ENCODE measurements at places on chromosomes 1 and 21.

- DNase-seq = no peak
Observed at GRCh38 chr1:92459871-92460320, 26.8 kb downstream of the GFI1 start.

DNA sequence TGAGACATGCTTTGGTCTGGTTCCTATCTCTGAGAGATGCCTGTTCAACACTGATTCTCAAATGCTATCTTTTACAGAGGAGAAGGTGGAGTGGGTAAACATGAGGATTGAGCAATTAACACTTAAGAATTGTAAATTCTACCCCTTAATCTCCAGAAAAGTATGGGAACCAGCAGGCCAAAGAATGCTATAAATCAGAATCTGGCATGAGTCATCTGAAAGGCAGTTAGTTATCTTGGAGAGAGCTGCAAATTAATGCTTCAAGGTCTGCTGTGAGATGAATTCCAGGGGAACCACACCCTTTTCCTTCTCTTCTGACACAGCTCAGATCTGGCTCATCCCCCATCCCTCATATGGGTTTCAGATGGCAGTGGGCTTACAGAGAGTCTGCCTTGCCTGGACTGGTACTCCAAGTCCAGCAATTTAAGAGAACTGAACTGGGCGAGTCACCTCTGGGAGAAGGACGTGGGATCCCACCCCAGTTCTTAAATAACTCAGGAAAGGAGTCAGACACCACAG, 5.2 kb downstream of the S100A10 start:
- no peak for DNase-seq

GRCh38 chr1:235124111-235124510, 4.5 kb downstream of the TOMM20 start:
- no peak for DNase-seq

GRCh38 chr1:116794371-116794770, 40.1 kb downstream of the CD2 start:
- no peak for DNase-seq

DNA sequence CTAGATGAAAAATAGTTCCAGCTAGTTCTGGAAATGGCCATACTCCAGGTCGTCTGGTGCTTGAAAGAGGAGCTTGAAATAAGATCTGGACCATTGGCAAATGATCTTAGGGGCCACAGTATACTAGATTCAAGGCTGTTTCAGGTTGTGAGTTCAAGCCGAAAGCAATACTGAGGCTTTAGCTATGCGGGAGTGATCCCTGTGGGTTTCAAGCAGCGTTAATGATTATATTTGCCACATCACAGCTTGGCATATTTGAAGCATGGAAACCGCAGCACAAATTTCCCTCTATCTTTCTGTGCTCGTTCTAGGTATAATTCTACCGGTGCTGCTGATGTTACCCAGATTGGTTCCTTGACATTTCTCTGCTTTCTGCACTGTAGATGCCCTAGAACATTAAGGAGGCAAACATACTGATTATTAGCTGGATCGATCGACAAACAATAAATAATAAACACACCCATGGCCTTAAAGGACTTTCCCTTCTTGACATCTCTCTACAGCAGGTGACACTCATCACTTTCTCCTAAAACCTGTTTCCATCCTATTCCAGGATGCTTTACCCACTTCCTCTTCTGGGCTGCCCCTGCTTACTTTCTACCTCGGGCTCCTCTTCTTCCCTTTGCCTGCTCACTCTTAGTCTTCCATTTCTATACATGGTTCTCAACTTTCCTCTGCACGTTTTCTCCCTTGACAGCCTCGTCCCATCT, 40.6 kb upstream of the LYST start:
- no peak for DNase-seq

DNA sequence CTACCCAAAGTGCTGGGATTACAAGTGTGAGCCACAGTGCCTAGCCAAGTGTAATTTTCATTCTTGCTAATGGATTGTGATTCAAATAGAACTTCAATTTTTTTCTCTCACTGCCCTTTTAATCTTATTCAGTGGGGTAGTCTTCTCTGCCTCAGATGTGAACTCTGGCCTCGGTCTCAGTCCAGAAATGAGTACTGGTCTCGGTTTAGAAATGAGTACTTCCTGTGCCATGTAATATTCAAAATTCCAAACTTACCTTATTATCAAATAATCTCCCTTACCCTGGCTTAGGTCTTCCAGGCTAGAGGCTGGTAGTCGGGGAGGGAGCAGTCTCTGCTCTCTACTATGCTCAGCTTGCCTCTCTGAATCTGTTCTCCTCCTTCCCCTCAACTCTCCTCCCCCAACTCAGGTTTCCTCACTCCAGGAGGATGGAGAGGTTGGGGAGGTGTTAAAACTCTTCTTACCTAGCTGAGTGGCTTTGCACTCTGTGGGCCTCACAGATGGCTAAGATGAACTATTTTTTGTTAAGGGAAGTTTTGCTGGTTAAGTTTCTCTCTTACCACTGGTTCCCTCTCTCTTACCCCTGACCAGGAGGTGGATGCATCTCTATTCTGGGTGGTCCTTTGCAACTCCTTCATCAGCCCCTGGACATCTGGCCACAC, 4.8 kb upstream of the SLAMF9 start:
- no peak for DNase-seq

DNA sequence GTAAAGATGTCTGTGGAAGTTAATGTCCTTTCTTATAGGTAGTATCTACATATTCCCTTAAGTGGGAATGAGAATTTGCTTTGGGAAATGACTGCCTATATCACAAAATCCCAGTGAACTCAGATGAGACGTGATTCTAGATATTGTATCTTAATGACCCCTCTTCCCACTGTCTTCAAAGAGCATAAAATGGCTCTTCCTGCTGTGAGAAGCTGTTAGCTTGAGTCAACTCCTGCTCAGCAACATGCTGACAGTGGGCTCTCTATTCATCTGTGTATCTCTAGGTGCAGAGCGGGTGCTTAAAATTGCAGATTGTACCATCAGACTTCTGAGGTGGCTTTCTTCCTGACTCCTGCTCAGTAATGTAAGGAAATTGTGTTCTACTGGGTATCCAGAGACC, 100.6 kb downstream of the SPAG17 start:
- DNase-seq = no peak

GRCh38 chr1:110816945-110817344, 56.0 kb upstream of the CD53 start:
- no peak for DNase-seq

DNA sequence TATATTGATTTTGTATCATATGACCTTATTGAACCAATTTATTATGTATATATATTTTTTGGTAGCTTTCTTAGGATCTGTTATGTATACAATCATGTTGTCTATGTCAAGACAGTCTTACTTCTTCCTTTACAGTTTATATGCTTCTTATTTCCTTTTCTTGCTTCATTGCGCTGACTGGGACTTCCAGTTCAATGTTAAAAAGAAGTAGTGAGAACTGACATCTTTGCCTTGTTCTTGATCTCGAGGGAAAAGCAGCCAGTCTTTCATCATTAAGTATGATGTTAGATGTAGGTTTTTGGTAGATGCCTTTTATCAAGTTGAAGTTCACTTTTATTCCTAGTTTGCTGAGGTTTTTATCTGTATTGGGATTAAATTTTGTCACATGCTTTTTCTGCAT, 17.5 kb downstream of the MAN1C1 start:
- no peak for DNase-seq

DNA sequence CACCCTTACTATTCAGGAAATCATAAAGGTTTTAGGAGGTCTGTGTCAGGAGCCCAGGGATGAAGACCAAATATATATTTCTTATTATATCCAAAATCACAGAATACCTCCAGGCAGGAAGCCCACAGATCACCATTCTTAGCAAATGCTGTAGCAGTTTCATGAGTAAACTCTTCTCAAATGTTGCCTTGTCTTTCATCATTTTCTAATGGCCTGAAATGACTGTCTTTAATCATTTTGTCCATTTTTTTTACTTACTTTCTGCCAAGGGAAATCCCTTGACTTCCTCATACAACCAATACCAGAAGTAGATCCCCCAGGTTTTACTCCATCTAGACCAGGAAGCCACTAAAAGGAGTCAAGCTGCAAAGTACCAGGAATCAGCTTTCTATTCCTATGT, 32.4 kb downstream of the PSMG1 start:
- no peak for DNase-seq

DNA sequence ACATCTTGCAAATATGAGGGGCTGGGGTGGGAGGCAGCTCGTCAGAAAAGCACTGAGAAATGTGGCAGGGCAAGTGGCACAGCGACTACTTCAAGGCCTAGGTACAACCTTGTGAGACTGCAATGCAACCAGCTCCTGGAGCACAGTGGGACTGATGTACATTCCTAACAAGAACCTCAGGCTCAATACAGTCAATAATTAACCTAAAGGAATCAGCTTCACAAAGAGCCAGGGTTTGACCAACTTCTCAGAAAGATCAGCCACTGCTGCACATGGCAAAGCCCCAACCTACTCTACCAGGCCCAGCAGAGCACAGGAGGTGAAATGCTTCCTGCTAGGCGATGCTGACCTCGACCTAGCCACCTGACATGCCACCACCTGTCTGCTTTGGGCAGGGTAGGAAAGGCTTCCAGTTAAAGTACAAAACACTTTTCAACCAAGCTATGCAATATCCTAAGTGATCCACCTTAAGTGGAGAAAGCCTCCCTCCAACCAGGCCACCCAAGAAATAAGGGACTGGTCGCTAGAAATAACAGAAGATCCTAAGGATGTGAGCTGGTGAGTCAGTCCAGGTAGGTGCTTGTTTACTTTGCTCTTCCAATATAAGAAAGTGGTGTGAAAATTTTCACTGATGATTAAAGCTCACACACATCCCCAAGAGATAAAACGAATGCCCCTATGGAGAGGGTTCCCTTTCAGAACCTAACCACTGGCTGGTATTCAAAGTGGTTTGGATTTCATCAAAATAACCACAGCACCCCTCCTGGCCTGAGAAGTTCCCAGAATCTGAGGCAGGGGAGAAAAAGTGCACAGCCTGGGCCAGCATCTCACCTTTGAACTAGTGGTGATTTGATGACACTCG, 2.1 kb downstream of the RIPK4 start:
- DNase-seq = no peak

GRCh38 chr21:14677013-14677412, 130.9 kb upstream of the SAMSN1 start:
- no peak for DNase-seq

- no peak for DNase-seq
Observed at GRCh38 chr1:190179817-190180216, 297.8 kb downstream of the BRINP3 start.

GRCh38 chr1:175000697-175001187, 995 bp downstream of the CACYBP start:
- no peak for DNase-seq

DNA sequence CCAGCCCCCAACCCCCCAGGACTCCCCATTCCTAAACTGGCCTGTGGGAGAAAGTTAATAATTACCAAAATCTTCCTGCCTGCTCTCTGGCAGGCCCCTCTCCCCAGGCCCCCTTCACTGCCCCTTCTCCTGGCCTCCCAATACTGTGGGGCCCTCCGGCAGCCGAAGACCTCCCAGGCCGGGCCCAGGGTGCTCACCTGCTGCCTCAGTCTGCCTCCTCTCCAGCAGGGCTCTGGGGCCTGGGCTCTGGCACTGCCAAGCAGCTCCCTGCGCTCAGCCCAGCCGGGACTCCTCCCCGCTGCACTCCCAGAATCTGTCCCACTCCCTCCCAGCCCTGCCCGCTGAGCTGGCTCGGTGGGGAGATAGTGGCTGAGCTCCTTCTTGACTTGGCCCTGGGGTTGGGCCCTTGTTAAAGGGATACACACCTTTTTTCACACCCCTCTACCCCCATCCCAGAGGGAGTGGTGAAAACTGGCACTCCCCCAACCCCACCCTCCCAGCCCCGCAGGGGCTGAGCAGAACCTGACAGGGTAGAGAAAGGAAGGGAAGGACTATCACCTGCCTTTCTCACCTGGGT, at the start of gene S100A16:
Gene S100A16 (minus strand): TSS at position 383 of the 577 bp plus-strand sequence. CDS start 4,986 bp downstream, outside the sequence.
- no peak for DNase-seq

DNA sequence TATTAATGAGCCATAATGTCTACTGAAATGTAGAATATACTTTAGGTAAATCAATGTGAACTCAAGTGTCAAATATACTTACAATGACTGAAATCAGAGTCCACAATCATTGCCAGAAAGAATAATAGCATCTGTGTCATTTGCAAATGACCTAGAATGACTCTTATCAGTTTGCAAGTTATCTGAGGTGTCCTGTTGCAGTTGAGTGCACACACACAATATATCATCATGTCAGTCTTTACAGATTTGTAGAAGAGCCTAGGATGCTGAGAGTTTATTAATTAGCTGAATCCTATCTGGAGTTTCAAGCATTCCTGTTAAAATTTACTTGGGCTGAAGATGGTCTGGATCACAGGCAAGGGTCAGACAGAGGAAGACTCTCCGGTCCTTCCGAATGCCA, 324.0 kb upstream of the GREM2 start:
- no peak for DNase-seq

DNA sequence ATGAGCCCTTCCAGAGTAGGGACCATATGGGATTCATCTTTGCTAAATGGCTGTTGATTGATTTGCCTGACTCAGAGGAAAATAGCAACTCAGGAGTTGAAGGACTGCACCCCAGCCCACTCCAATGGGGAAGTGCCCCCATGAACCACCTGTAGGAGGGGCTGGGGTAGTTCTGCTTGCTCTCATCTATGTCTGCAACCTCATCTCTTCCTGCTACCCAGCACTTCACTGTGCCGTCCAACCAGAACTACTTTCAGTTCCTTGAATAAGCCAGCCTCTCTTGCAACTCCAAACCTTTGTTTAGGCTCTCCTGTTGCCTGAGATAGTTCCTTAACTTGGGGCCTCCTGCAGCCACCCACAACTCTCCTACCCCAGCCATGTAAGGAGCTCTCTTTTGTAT, 26.6 kb downstream of the BEND5 start:
- DNase-seq = no peak

- DNase-seq = no peak
Observed at GRCh38 chr1:206921772-206922265, at the start of gene FCMR. Gene FCMR (minus strand): TSS chr1:206921941. CDS start chr1:206921854, 87 bp downstream.

- no peak for DNase-seq
Observed at GRCh38 chr1:185368313-185368855, 51.3 kb upstream of the IVNS1ABP start.

- no peak for DNase-seq
Observed at GRCh38 chr1:208933984-208934525, 649.5 kb upstream of the CAMK1G start.

- no peak for DNase-seq
Observed at GRCh38 chr1:151960780-151961513, 32.7 kb downstream of the S100A10 start.

DNA sequence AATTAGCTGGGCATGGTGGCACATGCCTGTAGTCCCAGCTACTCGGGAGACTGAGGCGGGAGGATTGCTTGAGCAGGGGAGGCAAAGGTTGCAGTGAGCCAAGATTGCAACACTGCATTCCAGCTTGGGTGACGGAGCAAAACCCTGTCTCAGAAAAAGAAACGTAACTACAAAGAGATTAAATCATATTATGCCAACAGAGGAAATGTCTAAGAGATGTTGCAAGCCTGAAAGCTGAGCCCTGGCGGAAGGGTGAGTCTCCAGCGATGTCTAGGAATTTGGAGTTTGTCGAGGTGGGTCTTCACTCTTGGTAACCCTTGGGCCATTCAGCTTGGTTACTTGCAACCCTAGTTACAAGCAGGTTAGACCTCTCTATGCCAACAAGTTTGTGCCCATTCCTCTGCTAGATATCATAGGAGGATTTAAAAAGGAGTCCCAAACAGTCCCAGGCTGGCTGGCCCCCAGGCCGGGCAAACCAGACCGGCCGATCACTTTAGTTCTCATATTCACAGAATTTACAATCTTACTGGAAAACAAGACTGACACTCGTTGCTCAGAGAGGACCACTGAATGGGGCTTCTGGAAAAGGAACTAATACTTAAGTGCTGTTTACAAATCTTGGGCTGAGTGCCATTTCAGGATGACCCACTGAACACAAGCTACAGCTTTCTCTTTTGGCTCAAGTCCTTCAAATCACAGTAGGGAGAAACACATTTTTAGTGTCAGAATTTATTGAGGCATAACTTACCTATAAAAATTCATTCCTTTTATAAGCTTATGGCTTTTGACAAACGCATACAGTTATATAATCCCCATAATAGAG, 27.1 kb downstream of the SLC30A1 start:
- DNase-seq = no peak
